Right ventricle myocardium inferior (tissue), 1 donor: ENCODE measurements at places on chromosomes 12 and 14. TPM values are rescaled to one million over a fixed set of nuclear protein-coding genes. Genes with fewer than 3 reads are reported as not detected.

- peak; percentile 85 for DNase-seq
These were observed 33.8 kb downstream of the FBRSL1 start for GRCh38 chr12:132523576-132524331.

DNA sequence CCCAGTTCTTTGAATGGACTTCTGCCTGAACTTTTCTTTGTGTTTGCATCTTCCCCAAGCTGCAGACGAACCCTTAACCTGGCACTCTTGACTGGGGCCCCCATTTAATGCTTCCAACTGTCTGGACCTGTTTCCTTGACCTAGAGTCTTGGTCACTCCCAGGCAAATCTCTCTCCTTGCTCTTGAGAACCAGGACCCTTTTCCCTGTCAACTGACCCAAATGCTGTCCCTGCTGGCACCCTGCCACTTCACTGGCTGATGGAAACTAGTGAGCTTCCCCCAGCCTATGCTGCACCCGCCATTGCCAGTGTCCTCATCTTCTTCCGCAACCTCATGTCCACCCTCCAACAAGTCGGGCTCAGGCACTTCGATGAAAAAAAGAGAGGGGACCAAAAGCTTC, 79.5 kb downstream of the PRIMA1 start:
- no peak for DNase-seq

GRCh38 chr12:53115112-53115890, 12.0 kb downstream of the SOAT2 start:
- DNase-seq = peak; percentile 68

- no peak for DNase-seq
These were observed 378.5 kb upstream of the MGAT4C start for GRCh38 chr12:86634456-86635410.

DNA sequence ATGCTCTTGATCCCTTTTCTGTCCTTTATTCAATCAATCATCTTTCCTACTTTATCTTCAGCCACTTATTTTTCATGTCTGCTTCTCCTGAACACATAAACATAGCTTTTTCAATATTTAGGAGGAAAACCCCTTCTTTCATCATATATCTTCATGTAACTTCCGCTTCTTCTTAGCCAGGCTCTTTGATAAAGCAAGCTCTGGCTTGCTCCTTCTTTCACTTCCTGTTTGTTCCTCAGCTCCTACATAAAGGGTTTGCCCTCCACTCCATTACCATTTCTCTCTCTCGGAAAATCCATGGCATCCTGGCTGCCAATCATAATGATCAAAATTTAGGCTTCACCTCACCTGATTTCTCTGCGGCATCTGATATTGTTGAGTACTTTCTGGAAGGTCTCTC, 33.7 kb upstream of the HELB start:
- DNase-seq = no peak

DNA sequence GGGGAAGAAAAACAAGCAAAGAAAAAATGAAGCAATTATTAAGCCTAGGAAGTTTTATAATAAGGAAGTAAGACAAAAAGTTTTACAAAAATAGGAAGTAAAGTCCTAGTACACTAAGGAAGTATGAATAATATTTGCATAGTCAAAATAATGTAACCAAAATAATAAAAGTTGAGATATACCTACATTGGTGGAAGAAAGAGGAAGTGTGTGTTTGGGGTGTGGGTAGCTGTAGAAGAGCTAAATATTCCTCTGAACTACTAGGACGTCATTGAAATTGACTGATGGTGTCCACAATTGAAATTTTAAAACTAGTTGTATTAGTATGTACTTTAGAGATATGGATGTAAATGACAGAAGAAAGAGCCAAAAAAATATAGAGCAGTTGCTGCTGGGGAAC, 228.4 kb upstream of the OTX2 start:
- DNase-seq = no peak

- DNase-seq = no peak
These were observed 112.2 kb upstream of the FKBP4 start for GRCh38 chr12:2682296-2683251.

ACTR6 gene
- total RNA-seq = 19.4 TPM

KLRC3 gene
- total RNA-seq = not detected

CMKLR1 gene
- total RNA-seq = 10.6 TPM

ANKRD33 gene
- not detected for total RNA-seq
